ENCODE measurements at places on chromosomes 7 and 10. TPM values are rescaled to one million over a fixed set of nuclear protein-coding genes. Genes with fewer than 3 reads are reported as not detected.

PPP3CB gene
- total RNA-seq: 44.1 TPM

HHEX gene
- not detected for total RNA-seq

UPK3BL2 gene
- 7.4 TPM for total RNA-seq

CDHR1 gene
- 1.7 TPM for total RNA-seq

AUTS2 gene
- total RNA-seq: 5.3 TPM

ZNF775 gene
- total RNA-seq: 6.0 TPM

CCL24 gene
- total RNA-seq: not detected

ADCYAP1R1 gene
- not detected for total RNA-seq

ARHGAP12 gene
- 5.1 TPM for total RNA-seq

ATP5MK gene
- total RNA-seq: 438 TPM

CAMK1D gene
- 10.0 TPM for total RNA-seq

- DNase-seq: no peak
Observed at GRCh38 chr10:79933961-79934360, 14.9 kb downstream of the SFTPD start.

GRCh38 chr7:25578991-25579777 lies 350.9 kb upstream of the NPVF start:
- no peak for DNase-seq

DNA sequence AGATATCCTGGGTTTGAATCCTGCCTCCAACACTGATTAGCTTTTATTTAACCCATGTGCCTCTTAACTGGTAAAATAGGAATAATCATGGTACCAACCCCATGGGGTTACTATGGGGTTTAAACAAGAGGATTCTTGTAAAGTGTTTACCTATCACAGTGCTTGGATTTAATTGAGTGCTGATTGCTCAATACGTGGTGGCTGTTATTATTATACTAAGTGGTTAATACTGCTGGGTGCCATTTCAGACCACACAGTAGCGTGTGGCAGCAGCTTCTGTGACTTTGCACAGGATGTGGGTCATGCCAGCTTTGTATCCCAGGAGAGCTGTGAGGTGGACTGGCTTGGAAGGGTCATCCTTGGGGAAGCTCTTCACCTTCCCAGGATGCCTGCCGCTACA lies 177.2 kb downstream of the SEC23IP start:
- DNase-seq: no peak

DNA sequence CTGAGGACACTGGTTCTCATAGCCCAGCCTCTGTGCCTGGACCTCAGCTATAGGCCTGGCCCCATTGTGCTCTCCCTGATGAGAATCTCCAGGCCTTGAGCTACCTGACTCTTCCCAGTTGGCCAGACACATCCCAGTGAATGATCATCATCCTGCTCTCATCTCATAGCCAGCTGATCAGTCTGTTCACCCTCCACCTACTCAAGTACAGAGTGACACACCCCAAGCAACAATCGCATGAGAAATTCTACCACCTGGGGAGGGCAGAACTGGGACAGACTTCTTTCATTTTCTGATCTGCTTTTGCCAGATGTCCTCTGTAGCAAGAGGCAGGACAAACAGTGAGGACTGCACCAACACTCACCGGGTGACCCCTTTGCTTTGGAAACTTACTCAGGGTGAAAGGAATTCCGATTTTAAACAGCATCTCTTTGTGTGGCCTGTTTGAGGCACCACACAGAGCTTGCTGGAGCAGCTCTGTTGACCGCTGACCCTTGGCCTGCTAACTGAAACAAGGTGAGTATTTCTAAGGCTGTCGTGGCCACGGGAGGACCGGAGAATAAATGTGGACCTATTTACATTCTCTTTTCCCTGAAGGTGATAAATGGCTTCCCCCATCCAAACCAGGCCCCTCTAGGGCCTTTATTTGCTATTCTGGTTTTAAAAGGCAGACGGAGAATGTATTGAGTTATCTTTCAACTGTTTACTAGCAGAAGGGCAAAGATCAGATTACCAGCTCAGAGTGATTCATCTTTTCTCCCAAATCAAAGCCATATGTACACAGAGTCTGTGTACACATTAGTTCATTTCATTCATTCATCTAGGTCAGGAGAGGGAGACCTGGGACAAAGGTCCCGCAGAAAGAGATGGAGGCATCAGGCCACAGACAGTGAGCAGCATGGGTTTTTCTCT lies 181.4 kb upstream of the TNS3 start:
- no peak for DNase-seq

- DNase-seq: no peak
Observed at GRCh38 chr10:43193496-43194080, 55.3 kb downstream of the CSGALNACT2 start.

- DNase-seq: no peak
Observed at GRCh38 chr10:35007858-35008301, 82.3 kb downstream of the CUL2 start.

- DNase-seq: no peak
Observed at GRCh38 chr10:109040622-109041021, 882.7 kb downstream of the XPNPEP1 start.

- DNase-seq: no peak
Observed at GRCh38 chr10:42952349-42952748, 124.5 kb upstream of the RET start.

DNA sequence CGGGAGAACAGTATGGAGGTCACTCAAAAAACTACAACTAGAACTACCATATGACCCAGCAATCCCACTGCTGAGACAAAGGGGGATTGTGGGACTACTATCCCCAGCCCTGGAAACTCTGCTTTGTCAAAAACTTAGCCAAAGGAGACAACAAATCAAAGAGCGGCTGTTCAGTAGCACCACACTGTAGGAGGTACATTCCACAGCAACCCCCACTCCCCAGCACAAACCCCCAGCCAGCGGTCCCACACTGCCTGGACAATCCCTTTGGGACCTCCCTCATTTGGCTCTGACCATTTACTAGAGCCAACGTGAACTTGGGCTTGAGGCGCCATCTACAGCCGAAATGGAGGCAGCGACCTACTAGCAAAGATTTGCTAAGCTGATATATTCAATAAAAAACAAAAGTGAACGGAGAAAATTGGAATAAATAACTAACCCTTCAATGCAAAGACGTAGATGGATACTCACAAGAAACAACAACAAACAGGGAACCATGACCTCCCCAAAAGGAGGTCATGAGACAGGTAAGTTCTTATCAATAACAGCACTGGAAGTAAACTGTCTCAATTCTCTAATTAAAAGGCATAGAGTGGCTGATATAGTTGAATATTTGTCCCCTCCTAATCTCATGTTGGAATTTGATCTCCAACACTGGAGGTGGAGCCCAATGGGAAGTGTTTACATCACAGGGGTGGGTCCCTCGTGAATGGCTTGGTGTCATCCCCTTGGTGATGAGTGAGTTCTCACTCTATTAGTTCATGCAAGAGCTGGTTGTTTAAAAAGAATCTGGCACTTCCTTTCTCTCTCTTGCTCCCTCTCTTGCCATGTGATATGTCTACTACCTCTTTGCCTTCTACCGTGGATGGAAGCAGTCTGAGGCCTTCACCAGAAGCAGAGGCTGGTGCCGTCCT lies 119.0 kb upstream of the KCNMA1 start:
- no peak for DNase-seq

GRCh38 chr10:71005337-71006305 lies 117.3 kb upstream of the PCBD1 start:
- DNase-seq: no peak

DNA sequence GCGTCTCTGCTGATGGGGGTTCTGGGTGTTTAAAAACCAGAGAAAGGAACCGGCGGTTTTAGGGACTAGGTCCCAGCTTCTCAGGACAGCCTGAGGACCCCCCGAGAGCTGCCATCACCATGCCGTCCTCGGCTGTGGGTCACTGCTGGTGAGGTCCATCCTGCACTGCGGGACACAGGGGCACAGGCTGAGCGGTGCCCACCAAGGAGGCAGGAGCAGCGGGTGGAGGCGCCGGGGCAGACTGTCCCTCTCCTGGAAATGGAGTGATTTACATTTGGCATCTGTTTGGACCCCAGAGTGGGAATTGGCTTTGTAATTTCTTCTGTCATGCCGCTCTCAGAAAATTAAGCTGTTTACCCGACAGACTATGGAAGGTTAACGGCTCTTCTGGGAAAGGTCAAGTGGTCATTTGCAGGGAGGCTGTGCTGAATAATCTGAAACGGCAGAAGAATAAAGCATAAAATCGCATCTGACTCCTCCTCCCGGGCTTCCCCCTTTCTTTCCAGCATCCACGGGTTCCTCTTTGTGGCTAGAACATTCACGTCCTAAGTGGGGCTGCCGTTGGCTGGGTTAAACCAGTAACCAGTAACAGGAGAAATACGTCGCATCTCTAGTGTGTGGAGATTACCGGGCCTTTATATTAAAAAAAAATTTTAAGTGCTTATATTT lies 31.7 kb downstream of the LHPP start:
- DNase-seq: no peak

DNA sequence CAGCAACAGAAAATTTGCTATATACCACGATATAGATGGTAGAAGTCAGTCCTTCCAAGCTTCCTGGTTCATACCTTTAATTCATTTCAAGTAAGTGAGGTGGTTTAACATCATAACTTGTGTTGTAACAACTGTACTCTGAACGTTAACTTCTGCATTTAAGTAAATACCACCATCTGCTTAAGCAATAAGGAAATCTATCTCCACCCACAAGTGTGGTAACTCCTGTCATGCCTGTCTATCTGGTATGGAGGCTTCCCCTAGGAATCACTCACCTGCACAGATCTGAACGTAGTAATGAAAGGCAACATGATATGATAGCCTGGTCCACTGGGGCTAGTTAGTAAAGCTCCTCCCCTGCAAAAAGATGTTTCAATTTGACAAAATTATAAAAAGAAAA lies 2.3 kb downstream of the ERLIN1 start:
- DNase-seq: no peak

DNA sequence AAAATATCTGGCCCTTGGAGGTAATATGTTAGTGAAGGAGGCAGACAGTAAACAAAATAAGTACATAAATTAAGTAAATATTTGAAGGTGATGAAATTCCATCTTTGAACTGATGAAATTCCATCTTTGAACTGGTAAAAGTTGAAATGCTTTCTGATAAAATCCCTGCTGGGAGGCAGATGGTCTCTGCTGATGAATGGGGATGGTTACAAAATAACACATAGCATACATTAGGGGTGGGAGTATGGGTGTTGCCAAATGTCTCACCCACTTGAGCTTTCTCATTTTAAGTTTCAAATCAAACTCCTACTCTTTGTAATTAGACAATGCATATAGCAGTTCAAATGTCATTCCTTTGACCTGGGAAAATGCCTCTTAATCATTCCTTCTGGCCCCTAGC lies 77.5 kb upstream of the SORCS3 start:
- no peak for DNase-seq

DNA sequence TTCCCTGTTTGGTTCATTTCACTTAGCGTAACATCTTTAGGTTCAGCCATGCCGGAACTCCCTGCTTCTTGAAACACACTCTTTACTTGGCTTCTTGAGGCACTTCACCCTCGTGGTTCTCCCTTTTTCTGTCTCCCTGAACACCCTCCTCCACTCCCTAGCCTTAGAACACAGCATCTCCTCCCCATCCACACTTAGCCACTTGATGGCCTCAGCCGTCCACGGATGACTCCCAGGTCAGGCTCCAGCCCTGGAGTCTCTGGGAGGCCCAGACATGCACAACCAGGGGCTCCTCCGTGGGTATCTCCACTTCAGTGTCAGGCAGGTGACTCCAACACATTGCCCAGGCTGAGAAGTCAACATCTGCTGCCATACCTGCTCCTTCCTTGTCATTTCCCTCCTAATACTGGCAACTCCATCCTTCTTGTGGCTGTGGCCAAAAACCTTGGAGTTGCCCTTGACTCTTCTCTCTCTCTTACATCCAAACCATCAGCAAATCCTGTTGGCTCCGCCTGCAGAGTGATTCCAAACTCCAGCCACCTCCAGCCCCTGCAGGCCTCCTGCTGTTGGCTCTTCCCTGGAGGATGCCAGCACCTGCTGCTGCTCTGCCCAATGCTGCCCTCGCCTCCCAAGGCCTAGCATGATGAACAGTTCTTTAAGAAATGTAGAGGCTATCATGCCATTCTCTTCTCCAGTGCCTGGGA lies 8.4 kb upstream of the INMT start:
- DNase-seq: no peak

DNA sequence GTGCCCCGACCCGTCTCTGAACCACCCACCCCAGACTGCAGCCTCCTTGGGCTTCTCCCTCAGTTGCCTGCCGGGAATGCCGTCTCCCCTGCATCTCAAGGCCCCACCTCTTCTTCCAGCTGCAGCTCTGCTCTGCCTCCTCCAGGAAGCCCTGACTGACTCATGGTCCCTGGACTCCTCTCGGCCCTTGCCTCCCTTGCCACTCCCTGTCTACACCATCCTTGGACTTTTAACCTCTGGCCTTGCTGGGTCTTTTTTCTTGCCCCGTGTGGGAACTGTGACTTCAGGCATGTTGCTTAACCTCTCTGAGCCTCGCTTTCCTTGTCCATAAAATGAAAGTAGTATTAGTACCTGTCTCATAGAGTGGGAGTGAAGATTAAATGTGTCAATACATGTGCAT lies 56.3 kb downstream of the C10orf105 start:
- no peak for DNase-seq

GRCh38 chr7:139692723-139693122 lies 85.1 kb downstream of the HIPK2 start:
- DNase-seq: no peak

DNA sequence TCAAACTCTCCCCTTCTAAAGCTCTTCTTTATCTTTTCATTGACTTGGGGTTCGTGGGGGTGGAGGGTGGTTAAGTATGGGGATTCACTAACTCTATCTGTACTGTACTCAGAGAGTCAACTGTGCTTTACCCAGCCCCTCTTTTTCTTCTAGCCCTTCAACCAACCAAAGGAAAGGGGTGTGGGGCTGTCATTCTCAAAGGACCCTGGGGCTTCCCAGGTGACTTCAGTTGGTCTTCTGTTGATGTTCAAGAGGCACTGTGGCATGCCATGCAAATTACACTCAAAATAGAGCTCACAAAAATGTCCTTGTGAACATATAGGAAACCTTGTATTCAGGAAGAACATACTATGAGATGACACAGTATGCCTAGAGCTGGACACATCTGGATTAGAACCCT lies 16.9 kb upstream of the RHOBTB1 start:
- DNase-seq: no peak

DNA sequence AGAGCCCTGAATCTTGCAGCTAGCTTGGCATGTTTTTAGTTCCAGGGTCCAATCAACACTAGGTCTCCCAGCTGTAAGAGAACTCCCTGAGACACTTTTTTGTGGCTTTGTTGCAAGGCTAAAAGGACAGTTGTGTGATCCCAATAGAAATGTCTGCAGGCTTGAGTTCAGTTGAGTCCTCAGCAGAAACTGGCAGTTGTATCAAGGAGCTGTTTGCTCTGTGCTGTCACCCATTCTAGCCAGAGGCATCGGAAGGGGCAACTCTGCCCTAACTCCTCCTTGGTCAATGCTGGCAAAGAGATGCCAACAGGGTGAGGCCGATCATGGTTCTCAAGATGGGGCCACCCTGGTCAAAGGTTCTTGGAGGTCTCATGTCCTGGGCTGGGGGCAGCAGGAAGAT lies 224.1 kb downstream of the BUB3 start:
- no peak for DNase-seq

- no peak for DNase-seq
Observed at GRCh38 chr7:1873857-1874589, 203.9 kb downstream of the ELFN1 start.

DNA sequence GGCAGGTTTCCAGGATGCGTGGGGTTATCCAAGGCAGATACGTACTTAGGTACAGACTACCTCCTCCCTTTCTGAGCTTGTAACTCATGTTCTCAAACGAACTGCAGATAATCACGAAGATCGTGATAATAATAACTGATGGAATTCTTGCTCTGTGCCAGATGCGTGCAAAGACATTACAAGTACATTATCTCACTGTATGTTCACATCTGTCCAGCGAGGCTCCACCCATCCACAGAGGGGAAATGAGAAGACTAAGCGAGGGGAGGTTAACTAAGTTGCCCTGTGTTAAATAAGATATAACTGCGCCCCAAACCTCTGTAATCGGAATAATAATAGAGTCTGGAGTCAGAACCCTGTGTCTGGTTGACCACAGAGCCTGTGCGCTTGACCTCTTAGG lies 1.9 kb downstream of the GALNT17 start:
- DNase-seq: no peak

All from CD8-positive, alpha-beta memory T cell (primary cell).